ENCODE measurements at places on chromosomes 7 and 10.

GRCh38 chr10:52077814-52078213 lies 236.3 kb upstream of the DKK1 start:
- no peak for DNase-seq

DNA sequence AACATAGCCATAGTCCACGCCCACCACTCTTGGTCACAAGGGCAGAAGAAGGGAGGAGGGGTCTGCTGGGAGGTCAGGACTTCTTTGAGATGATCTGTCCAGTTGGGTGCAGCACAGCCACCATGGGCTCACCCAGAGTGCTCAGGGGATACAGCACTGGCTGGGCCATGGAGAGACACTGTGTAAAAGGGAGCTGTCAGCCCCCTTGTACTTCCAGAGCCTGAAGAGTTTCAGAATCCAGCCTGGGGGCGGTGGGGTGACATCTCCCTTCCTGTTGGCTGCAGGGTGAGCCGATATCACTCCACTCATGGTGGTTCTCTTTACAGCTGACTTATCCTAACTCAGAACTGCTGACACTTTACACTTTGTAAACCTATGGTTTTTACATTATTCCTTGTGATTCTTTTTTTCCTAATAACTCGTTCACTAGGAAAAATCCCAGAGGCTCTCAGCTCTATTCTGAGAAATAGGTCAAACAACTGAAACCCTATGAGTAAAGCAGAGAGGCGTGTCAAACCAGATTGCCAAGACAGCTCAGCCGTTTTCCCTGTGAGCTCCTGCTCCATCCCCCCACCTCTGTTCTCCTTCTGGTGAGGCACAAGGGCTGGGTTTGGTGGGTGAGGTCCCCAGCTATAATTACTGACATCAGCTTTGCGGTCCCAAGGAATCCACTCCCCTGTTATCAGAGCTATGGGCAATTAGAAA lies 3.2 kb upstream of the MRPS24 start:
- no peak for DNase-seq

- no peak for DNase-seq
These were observed 161.9 kb downstream of the SGMS1 start for GRCh38 chr10:50461834-50462233.

DNA sequence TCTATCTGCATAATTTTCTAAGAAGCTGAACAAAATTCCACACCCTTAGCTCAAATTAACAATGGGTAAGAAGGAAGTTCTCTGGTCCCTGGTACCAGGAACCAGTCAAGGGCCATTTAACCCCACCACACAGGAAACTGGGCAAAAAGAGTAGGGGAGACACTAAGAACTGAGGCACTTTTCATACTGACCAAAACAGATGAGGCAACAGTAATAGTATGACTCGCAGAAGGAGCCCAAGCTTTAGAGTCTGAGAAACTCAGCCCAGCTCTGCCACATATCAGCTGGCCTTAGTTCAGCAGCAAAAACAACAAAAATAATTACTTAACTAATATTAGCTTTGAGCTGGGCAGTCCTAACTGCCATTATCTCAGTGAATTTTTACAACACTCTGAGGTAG lies 221.2 kb downstream of the FAM107B start:
- DNase-seq: peak; percentile 14

DNA sequence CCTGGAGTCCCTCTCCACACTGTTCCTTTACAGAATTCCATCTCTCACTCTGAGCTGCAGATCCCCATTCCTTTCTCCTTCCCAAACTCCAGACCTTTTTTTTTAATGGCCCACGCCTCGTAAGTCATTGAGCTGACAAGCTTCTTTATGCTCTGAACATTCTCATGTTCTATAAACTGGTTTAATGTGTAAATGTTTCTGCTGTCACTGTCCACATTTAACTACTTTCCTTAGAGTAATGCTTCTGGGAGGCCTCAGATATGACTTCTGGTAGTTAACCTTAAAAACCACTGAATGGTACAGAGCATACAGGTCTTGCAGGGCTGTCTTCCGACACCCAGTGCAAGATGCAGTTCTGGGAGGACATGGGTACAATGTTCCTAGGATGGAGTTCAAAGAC lies 71.1 kb upstream of the CAMK2B start:
- no peak for DNase-seq

DNA sequence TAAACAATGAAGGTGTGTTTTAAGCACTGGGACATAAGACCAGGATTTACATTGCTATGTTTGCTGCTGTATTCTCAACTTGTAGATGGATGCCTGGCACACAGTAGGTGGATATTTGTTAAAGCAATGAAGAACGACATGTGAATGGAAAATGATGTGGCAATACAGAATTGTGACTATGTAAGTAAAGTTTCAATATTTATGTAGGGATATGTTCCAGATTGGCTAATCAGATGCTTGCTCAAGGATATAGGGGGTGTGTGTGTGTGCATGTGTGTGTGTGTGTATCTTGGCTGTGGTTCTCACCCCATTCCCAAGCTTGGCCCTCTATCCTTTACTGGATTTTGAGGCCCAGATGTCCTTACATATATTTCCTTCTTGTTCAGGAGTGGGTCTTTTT lies 42.7 kb upstream of the LAMB1 start:
- DNase-seq: no peak

DNA sequence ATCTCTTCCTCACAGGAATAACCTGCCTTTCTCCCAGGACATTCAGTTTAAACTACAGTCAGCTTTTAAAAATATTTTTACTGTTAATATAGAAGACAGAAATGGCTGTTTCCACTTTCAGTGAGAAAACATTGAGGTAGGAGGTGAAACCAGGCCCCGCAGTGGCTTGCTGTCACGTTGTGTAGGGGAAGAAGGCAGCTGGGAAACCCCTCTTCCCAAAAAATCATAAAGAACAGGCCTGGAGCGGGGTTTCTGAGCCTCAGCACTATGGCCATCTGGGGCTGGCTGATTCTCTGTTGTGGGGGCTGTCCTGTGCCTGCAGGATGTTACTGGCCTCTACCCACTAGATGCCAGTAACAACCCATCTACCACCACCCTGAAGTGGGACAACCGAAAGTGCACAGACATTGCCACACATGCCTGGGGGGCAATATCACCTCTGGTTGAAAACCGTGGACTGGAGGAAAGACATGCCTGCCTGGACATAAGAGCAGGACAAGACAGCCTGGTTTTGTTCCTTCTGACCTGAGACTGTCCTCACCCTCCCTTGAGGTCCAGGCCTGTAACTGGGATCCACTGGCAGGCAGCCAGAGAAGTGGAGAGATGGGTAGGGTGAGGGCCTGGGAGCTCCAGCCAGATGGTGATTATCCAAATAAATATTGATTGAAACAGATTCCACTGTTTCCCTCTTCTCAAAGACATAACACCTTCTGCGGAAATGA lies 43.9 kb downstream of the KCNH2 start:
- DNase-seq: no peak

- peak; percentile 37 for DNase-seq
These were observed 580 bp downstream of the EEPD1 start for GRCh38 chr7:36153571-36154097.

DNA sequence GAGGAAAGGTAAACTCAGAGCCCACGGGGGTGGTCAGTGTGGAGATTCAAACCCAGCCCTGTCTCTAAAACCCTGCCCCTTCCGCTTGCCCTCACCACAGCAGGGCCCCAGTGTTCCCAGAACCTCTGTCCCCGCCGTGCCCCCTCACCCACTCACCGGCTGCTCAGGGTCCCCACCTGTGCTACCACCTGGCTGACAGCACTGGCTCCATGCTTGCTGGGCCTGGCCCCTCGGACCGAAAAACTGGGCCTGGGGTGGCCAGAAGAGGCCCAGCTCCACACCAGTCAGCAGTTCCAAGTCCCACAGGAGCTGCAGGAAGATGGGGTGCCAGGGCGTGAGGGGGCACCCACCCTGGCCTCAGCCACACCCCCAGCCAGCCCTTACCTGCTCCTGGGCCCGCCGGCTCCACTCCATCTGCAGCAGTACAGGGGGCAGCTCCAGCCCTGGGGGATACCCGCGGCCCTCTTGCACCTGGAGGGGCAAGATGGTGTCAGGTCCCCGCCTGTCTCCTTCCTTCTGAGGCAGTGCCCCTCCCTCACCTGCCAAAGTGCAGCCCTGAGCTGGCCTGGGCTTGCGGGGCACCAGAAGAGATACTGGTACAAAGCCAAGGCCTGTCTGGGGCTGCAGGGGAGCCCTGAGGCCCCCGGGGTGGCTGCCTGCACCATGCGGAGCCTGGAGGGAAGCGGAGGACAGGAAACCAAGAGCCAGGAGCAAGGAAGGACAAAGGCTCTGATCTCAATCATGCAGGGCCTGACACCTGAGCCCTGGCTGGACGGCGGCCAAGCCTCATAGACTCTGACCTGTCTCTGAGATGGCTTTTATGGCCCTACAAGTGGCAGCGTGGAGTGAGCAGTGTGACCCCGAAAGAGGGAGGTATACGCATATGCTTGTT lies 11.7 kb downstream of the ATP6V1F start:
- no peak for DNase-seq

DNA sequence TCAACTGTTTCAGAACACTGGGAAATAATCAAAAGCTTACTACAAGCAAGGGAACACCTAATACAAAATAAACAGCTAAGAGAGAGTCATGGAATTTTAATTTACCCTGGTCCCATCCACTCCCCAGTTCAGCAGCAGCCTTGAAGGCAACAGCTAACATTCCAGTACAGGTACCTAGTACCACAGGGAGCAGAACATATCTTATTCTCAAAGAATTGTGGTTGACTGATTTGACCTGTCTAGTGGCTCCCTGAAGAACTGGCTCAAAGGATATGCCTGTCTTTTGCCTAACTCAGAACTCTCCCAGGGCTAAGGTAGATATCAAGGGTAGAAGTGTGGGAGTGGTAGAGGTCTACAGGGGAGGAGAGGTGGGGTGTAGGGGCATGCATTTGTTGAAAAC lies 32.3 kb downstream of the SMURF1 start:
- DNase-seq: no peak

DNA sequence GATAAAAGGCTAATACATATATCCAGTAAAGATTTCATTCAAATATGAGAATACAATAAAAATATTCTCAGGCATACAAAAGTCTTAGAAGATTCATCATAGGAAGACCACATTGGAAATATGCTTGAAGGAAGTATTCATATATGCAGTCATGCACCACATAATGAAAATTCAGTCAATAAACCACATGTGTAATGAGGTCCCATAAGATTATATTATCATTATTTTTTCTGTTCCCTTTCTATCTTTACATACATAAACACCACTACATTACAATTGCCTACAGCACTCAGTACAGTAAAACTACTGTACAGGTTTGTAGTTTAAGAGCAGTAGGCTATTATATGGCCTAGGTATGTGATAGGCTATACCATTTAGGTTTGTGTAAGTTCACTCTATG lies 111.6 kb downstream of the PRTFDC1 start:
- no peak for DNase-seq

DNA sequence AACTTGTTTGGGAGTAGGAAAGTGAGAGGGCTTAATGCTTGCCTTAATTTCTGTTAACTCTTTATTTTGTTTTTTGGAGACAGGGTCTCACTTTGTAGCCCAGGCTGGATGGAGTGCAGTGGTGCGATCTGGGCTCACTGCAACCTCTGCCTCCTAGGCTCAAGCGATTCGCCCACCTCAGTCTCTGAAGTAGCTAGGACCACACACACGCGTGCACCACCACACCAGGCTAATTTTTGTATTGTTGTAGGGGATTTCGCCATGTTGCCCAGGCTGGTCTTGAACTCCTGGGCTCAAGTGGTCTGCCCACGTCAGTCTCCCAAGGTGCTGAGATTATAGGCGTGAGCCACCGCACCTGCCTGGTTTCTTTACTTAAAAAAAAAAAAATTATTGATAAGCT lies 1.9 kb downstream of the PPP2R2D start:
- DNase-seq: no peak

DNA sequence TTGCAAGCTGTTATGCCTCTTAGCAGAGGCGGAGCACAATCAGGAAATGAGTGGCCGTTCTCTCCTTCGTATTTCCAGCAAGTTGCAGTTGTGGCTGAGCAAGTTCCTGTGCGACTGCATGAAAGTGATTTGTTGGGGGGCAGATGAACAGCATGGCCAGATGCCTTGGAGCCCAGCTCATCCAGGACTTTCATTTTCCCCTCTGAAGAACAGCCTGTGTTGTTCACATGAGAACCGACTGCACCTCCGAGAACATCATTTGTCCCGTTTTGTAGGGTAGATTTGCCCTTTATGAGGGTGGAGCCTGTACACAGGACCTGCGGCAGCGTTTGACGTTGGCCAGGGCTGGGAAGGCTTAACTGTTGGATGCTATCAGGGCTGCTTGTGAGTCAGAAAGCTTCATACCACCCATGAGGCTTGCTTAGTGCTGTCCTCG lies 4.4 kb downstream of the BAG3 start:
- DNase-seq: no peak

DNA sequence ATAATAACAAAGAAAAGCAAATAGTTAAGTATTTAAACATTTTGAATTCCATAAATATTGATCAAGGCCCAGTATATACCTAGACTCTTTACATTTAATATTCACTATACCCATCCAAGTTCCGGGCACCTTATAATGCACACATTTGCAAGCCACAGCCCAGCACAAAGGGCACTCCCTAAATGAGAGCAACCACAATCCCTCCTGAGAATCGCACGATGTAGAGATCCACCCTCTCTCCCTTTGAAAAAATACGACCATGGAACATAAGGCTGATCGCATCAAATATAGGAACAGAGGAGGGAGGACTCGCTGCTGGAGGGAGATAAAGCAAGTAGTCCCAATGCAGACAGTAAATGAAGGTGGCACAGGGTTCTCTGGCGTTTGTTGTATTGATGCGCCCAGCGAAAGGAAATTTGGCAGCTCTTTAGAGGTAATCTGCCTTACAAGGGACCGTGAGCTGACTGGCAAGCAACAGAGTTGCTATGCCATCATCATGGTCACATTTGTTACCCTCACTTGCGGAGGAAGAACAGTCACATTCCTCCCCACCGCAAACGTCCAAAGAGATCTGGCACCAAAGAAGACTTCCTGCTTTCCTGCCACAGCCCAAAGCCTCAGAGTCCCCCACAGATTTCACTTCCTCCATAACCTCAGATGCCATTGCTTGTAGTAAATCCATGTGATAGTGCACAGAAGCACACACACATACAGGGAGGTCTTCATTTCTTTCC lies 16.1 kb upstream of the TAS2R40 start:
- peak; percentile 97 for DNase-seq

DNA sequence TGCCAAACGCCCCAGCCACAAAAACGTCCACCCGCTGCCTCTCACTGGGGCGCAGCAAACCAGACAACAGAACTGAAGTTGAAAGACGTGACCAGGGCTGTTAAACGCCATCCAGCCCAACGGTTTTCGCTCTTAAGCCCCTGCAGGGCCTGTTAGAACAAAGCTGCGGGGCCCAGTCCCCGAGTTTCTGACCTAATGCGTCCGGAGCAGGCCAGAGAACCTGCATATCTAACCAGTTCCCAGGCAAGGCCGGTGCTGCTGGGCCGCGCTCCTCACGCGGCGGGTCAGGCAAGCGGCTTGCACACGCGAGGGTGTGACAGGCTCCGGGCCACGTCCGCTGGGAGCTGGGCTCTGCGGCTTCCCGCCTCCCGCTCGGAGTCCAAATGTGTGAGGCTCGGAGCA lies 87.0 kb downstream of the PTPRN2 start:
- DNase-seq: no peak

- no peak for DNase-seq
These were observed 63.8 kb downstream of the IMMP2L start for GRCh38 chr7:111498391-111499007.

- no peak for DNase-seq
These were observed 42.8 kb downstream of the CALML5 start for GRCh38 chr10:5456563-5456962.

- no peak for DNase-seq
These were observed 525.1 kb downstream of the KIF20B start for GRCh38 chr10:90226517-90226916.

Data from AML-193 (cell line).